Activated CD8-positive, alpha-beta memory T cell treated with anti-CD3 and anti-CD28 coated beads, Interleukin-2, amount 10 ng/mL, durations not matched to agents 7 days and 5 days (primary cell): ENCODE measurements at places on chromosomes 3 and 15. TPM values are rescaled to one million over a fixed set of nuclear protein-coding genes. Genes with fewer than 3 reads are reported as not detected.

DNA sequence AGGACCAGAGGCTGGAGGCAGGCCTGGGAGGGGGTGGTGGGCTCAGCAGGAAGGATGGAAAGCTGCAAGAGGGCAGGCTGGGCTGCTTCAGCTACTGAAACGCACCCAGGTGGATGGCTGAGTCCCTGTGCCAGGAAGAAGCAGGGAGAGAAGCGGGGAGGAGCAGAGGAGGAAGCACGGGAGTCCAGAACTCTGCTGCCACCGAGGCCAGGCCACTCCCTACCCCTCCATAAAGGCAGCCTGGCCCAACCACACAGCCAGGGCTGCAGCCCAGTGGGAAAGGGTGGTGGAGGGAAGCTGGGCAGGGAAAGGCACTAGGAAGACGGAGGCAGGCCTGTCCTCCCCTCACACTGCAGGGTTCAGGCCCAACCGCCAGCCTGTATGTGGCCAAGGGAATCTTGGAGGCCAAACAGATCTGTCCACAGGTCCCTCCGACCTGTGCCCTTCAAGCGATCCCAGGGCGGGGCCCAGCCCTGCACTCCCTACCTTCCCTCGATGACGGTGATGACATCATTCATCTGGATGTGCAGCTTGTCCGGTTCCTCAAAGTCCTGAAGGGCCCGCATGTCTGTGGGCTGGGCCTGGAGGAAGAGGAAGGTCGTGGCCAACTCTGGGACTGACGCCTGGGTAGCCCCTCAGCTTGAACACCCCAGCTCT lies 30.5 kb downstream of the TNK2 start:
- no peak for DNase-seq

GRCh38 chr15:46410705-46411104 lies 775.9 kb downstream of the SQOR start:
- DNase-seq, result no peak

GRCh38 chr3:175075269-175075668 lies 216.1 kb downstream of the NAALADL2 start:
- DNase-seq, result no peak

GRCh38 chr15:78540141-78540870 lies at the start of gene PSMA4:
PSMA4 (plus strand) TSS chr15:78540444; CDS start chr15:78541928, 1,484 bp downstream.
- DNase-seq, result peak; percentile 95

- no peak for DNase-seq
These were observed 14.0 kb upstream of the SKIC8 start for GRCh38 chr15:78313383-78313782.

DNA sequence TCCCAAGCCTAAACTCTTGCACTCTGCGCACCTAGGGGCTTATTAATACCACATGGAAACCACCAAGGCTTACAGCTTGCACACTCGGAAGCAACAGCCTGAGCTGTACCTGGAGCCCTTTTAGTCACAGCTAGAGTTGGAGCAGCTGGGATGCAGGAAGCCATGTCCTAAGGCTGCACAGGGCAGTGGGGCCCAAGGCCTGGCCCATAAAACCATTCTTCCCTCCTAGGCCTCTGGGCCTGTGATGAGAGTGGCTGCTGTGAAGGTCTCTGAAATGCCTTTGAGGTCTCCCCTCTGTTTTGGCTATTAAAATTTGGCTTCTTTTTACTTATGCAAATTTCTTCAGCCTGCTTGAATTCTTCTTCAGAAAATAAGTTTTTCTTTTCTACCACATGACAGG lies 383.9 kb upstream of the UBE2E2 start:
- no peak for DNase-seq

- DNase-seq, result no peak
These were observed 268.9 kb downstream of the GABRB3 start for GRCh38 chr15:26504009-26504408.

DNA sequence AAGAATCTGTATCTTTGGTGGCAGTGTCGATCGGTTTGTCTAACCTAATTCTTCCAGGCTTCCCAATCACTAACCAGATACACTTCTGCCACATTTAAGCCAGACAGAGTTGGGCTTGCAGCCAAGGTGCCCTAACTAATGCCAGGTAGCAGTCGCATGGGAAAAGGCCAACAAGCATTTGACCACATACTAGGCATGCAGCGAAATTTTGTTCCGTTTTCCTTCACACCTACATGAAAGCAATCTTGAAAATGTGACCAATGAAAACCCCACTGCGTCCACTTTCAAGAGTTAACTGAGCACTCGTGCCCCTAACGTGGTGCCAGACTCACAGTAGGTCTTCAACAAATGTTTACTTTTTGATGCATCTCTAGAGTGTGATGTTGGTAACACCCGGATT lies 192.2 kb upstream of the TPM1 start:
- DNase-seq, result no peak

DNA sequence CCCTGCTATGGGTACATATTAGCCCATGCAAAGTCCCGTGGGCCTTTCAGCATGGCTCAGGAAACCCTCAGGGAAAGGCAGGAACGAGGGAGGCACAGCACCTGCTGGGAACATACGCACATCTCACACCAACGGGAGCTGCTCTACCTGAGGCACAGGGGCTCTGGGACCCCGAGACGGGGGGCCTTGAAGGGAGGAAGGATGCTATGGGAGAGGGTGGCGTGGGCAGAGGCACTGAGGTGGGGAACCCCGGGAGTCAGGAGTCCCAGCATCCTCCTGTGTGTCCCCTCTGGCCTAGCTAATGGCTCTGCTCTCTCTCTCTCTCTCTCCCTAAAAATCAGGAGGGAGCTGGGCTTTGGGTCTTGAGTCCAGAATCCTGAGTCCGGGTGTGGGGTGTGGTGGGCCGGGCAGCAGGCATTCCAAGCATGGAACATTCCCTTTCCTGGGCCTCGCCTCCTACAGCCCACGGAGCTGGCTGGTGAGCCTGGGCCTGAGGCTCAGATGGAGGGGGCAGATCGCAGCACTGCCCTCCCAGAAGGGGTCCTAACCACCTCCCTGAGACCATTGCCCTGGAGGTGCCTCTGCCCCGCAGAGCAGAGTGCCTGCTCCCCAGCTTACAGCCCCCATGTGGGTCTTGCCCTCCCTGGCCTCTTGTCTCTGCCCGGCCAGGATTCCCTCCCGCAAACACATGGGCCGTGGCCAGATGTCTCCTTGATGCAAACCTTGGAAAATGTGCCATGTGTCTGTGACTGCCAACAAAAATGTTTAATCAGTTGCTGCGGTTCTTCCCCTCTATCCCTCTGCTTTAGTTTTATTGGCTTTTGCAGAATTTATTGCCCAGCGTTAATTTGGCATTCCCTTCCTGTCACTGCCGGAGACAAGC lies 101.6 kb downstream of the TMEM266 start:
- DNase-seq, result no peak

GRCh38 chr3:32641356-32641755 lies 43.6 kb upstream of the CNOT10 start:
- no peak for DNase-seq

- no peak for DNase-seq
These were observed 208.8 kb downstream of the OSBPL10 start for GRCh38 chr3:31772272-31772671.

DNA sequence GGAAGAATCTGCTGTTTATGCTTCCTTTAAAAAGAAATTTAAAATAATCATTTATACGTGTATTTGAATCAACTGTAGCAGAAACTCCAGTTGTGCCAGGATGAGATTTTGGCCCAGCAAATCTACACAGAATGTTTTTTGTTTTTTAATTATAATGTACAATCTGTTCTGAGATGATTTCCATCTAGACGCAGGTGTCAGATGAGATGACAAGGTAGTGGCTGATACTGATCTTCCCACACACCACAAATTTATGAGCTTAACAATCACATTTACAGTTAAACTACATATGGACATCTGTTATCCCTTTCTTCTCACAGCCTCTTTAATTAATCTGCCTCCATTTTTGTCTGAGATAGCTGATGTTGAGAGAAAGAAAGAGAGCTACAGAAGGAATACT lies 23.6 kb downstream of the DCLK3 start:
- DNase-seq, result no peak

DNA sequence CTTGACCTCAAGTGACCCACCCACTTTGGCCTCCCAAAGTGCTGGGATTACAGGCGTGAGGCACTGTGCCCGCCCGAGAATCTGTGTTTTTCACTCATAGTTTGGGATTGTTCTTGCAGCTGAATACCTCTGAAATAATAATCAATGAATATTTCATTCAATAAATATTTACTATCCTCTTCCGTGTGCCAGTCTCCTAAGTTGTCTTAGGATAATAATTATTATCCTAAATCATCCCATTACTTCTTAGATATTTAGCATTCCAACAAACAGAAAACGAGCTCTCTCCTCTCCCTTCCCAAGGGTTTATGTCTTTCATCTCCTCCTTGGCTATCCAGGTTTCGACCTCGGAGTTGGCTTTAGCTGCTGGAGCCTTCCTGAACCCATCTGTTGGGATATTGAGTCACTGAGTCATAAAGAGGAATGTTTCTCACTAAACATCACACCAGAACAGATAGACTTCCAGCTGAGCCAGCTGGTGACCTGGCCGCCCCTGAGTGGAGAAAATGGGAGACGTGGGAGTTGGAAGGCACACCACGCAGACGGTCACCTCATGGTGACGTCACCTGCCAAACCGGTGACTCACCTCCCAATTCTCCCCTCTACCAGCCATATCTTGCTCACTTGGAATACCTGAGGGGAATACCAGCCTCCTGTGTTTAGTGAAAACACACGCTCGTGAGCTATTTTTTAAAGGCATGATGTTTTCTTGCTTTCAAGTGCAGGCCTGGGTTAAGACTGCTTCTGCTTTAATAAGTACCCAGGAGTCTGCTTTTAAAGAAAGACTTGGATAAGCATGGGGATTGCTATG lies 43.9 kb downstream of the BHLHE40 start:
- no peak for DNase-seq

DNA sequence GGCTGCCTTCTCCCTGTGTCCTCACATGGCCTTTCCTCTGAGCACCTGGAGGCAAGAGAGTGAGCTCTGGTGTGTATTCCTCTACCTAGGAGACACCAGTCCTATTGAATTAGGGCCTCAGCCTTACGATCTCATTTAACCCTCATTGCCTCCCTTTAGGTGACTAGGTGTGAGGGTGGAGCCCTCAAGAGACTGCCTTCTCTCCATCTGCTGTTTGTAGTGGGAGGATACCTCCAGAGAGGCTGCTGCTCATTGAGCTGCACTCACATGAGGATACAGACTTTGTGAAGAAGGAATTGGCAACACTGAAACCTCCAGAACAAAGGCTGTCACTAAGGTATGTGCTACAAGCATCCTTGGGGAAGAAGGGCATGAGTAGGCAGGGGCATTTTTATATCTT lies at the start of gene CCR8:
Gene CCR8 (plus strand): TSS at position 217 of the 400 bp plus-strand sequence. CDS start 2,623 bp downstream, outside the sequence.
- no peak for DNase-seq

DNA sequence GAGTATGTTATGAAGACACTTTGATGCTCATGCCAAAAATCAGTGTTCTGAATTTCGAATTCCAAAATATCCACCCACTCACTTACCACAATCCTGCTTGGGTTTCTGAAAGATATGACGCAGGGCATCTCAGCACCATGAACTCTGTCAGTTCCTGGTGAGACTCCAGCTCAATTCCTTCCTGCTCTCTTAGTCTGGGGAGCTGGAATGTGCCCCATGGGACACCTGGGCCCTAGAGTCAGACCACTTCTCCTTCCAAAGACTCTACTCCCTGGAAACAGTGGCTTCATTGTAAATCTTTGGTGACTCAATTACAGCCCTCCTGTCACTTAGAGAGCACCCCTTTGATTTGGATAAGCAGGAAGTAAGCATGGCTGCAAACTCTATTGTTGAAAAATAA lies 50.5 kb downstream of the CD86 start:
- DNase-seq, result no peak

GRCh38 chr15:66619152-66619903 lies 53.5 kb upstream of the LCTL start:
- peak; percentile 59 for DNase-seq

DNA sequence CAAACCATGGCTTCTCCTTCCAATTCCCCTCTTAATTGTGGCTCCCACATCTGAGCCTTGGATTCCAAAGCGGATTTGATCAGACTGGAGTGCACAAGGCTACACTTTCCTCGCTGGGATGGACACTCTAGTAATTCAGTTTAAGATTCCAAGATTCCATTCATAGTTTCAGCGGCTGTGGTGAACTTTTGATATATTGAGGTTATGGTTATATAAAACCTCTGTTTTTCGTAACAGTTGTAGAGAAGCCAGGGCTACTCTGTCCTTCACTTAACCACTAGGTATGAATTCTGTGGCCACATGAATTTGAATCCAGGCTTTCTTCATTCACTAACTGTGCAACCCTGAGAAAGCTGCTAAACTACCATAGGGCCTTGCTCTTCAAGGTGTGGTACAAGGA lies 67.9 kb upstream of the KY start:
- DNase-seq, result no peak

GRCh38 chr15:67820992-67821783 lies 4.1 kb upstream of the SKOR1 start:
- peak; percentile 56 for DNase-seq

- no peak for DNase-seq
These were observed 154.8 kb downstream of the ALDH1A2 start for GRCh38 chr15:57910672-57911071.

Gene TGM4
- total RNA-seq, result not detected

Gene MUC13
- total RNA-seq, result not detected

Gene GPR87
- 0.40 TPM for total RNA-seq

Gene CPN2
- not detected for total RNA-seq

Gene SAXO2
- not detected for total RNA-seq

Gene ANKRD34C
- not detected for total RNA-seq

Gene MUSTN1
- 3.0 TPM for total RNA-seq

Gene ACVR2B
- 4.6 TPM for total RNA-seq

Gene PPM1L
- total RNA-seq, result 5.0 TPM
